ENCODE measurements at places on chromosomes 11 and 22.

DNA sequence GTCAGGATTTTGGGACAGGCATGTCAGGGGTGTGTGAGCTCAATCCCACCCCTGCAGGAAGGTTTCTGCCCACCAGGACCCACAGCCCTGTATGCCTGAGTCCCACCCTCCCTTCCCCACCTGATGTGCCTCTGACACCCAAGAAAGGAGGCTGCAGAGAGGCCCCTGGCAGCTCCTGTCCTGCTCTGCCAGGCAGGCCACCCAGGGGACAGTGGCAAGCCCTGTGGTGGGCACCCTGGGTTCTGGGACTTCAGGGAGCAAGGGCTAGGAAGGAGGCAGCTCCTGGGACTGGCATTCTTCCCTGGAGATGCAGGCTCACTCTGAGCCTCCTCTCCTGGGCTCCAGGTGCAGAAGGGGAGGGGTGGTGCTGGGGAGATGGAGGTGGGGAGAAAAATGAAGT is 234.5 kb upstream of the B3GAT1 start:
- DNase-seq: no peak

GRCh38 chr22:49627217-49628181 is 200.2 kb downstream of the BRD1 start:
- DNase-seq: no peak

- no peak for DNase-seq
Observed at GRCh38 chr11:111691176-111691575, 75.0 kb downstream of the PPP2R1B start.

DNA sequence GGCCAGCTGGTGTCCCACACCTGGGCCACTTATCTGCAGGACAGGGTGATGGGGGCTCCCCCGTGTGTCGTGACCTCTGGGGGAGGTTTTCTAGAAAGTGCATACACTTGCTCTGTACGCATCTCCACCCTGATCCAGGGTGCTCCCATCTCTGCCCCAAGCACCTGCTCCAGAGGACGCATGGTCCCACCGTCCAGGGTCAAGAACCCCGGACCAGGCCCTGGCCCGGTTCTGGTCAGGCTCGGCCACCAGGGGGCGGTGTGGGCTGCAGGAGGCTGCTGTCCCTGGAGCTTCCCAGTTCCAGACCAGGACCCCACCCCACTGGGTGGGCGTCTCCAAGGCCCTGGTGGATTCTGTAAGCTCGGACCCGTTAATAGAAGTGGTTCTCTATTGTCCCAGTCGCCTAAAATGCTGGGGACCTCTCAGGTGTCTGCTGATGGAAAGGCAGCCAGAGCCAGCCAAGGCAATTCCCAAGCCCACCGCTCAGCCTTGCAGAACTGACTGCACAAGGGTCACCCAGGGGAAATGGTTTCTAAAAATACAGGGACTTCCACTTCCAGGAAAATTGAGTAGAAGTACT is 34.7 kb upstream of the SEPTIN5 start:
- DNase-seq: no peak

- DNase-seq: no peak
Observed at GRCh38 chr11:44597358-44598012, 32.0 kb downstream of the CD82 start.

DNA sequence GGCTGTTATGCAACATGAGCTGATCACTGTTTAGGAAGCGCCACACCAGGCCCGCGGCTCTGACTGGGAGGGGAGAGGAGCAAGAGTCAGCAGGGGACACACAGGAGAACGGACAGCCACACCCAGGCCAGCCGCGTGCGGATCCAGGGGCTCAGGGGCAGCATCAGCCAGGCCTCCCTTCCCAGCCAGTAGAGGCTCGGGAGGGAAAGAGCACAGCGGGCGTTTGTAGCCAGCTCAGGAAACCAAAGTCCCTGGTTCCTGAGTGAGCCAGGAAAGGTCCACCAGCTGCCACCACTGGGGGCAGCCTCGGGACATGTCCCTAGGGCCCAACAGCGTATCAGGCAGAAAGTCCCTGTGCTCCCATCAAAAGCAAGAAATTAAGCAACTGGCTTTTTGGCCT is 71.8 kb upstream of the PITPNB start:
- DNase-seq: no peak

DNA sequence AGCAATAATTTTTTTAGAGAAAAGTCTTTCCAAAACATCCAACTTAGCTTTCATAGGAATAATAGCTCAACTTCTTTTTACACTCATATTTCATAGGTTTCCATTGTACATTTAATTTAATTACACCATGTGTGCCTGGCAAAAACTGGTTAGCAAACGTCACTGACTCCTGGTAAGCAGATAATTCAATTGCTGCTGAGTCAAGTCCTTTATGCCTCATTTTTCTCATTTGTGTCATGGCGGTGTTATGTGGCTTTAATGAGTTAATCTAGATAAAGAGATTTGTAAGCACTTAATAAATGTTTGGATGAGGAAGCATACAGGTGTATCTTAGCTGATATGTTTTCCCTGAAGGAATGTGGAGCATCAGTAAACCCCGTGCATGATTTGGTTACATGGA is 41.2 kb upstream of the PAK1 start:
- DNase-seq: no peak

GRCh38 chr22:27748751-27749191 is 52.8 kb downstream of the MN1 start:
- DNase-seq: no peak

DNA sequence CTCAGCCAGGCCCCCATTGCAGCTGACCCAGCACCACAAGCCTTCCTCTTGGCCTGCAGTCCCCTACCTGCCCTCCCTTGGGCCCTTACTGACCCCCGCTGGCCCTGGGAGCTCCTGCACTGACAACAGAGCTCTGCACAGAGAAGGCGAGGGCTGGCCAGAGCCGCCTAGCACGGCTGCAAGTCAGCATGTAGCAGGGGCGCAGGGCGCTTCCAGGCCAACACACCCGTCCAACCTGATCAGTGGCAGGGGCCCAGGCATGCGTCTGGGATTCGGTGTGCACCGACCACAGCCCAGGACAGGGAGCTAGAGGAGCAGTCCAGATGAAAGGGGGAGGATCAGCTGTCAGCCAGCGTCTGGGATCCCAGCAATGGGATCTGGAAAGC is 7.6 kb downstream of the WNT7B start:
- no peak for DNase-seq

All from activated CD8-positive, alpha-beta memory T cell treated with anti-CD3 and anti-CD28 coated beads for 1 hour (primary cell).